HEK293T (cell line): ENCODE measurements at places on chromosomes 5 and 9.

DNA sequence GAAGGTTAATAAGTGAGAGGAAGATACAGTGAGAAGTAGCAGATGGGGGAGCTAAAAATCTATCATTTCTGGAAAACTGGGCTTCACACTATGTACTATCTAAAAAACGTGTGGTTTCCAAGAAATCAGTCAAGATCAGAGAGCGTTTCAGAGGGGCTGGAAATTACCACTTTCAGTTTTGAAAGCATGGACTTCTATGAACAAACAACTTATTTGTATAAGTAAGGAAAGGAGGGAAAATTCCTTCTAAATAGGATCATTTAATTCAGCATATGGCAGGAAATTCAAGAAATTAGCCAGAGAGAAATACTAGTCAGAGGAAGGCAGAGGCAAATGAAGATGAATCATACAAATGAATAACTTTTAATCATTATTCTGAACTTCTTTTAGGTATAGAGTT lies 11.3 kb downstream of the TNC start:
- no peak for DNase-seq

DNA sequence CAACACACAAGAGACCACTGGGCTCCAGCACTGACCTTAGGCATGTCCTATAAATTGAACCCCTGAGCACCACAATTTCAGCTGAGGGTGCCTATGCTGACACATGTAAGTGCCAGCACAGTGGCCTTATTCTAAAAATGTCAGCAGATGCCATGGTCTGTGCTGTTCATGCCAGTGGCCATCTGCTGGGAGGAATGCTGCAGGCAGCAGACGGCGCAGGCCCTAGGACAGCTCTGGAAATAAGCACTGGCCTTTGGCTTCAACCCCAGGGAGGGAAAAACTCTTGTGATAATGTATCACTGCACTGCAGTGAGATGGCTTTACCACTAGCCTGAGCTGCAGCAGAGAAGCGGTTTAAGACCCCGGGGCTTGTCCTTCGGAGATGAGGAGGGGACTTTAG lies 98.5 kb downstream of the SYK start:
- no peak for DNase-seq

GRCh38 chr5:133691448-133691847 lies 79.1 kb upstream of the FSTL4 start:
- DNase-seq, result no peak

DNA sequence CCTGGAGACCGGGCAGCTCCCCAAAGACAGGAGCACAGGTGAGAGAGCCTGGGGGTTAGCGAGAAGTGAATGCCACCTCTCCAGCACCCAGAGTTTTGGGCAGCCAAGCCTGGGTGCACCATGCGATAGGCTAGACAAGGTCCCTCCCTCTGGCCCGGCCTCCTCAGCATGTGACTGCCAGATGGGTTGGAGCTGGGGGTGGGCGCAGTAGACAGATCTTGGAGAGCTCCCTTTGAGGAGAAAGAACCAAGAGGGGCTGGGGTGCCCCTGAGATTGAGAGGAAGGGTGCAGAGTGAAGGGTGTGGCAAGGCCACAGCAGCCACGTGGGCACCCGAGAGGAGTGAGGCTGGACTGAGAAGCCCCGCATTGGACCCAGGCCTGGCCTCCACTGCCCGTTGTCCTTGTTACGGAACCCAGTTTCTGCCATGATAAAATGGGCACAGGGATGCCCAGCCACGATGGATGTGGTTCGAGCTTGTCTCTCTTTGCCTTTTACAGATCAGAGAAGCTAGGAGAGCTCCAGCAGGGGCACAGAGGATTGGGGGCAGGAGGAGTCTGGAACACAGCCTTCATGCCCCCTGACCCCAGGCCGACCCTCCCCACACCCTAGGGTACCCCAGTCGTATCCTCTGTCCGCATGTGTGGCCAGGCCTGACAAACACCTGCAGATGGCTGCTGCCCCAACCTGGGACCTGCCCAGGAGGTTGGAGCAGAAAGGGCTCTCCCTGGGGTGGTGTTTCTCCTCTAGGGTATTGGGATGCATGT lies 1.4 kb downstream of the TMEM141 start:
- DNase-seq, result no peak

GRCh38 chr9:127899128-127899943 lies at the start of gene ST6GALNAC6:
ST6GALNAC6 (minus strand) TSS chr9:127899603; CDS start chr9:127897981, 1,622 bp downstream.
- DNase-seq, result peak; percentile 94
